ENCODE measurements at places on chromosomes 1 and 21. TPM values are rescaled to one million over a fixed set of nuclear protein-coding genes. Genes with fewer than 3 reads are reported as not detected.

GRCh38 chr1:14826172-14826636 lies 227.7 kb downstream of the KAZN start:
- H3K4me3 ChIP-seq = no peak overlapping the region
- peaks cover 9% of the 10 kb centered on the region for H3K27me3 ChIP-seq
- H3K27ac ChIP-seq = no peak overlapping the region

GRCh38 chr1:145690587-145691558 lies 16.3 kb downstream of the PDZK1 start:
- H3K4me3 ChIP-seq = peak overlapping the region; percentile 36
- H3K4me1 ChIP-seq = peaks cover 28% of the 10 kb centered on the region
- H3K27ac ChIP-seq = peak overlapping the region; percentile 66
- peak; percentile 63 for DNase-seq
- H3K27me3 ChIP-seq = peaks cover 6% of the 10 kb centered on the region
- 0 out of 2 replicates have a peak, but pooled peaks cover 4% of the 10 kb centered on the region for H3K36me3 ChIP-seq

KRTAP6-3 gene
- total RNA-seq = not detected

GRCh38 chr21:41957991-41958766 lies 4.4 kb upstream of the C2CD2 start:
- DNase-seq = peak; percentile 75
- peaks cover 6% of the 10 kb centered on the region for H3K27me3 ChIP-seq
- peak overlapping the region; percentile 71 for H3K4me3 ChIP-seq

ELF3 gene
- 0.19 TPM for total RNA-seq

- peak overlapping the region; percentile 79 for H3K4me3 ChIP-seq
- H3K27me3 ChIP-seq = no peaks in the 10 kb centered on the region
- peaks cover 51% of the 10 kb centered on the region for H3K4me1 ChIP-seq
These were observed 836.1 kb upstream of the ADAMTS5 start for GRCh38 chr21:27802816-27803475.

- peaks cover 2% of the 10 kb centered on the region for H3K27me3 ChIP-seq
- peaks cover 57% of the 10 kb centered on the region for H3K4me1 ChIP-seq
- H3K4me3 ChIP-seq = peak overlapping the region; percentile 90
- H3K27ac ChIP-seq = peak overlapping the region; percentile 72
- DNase-seq = peak; percentile 5
- peaks cover 19% of the 10 kb centered on the region for H3K36me3 ChIP-seq
These were observed 2.0 kb downstream of the EFHD2 start for GRCh38 chr1:15411593-15412137.

- H3K27ac ChIP-seq = no peak overlapping the region
- no peaks in the 10 kb centered on the region for H3K27me3 ChIP-seq
- no peak overlapping the region for H3K4me3 ChIP-seq
- DNase-seq = peak; percentile 23
- peaks cover 47% of the 10 kb centered on the region for H3K4me1 ChIP-seq
- H3K36me3 ChIP-seq = no peaks in the 10 kb centered on the region
These were observed 1099.5 kb downstream of the PLA2G4A start for GRCh38 chr1:187928288-187928687.

DNA sequence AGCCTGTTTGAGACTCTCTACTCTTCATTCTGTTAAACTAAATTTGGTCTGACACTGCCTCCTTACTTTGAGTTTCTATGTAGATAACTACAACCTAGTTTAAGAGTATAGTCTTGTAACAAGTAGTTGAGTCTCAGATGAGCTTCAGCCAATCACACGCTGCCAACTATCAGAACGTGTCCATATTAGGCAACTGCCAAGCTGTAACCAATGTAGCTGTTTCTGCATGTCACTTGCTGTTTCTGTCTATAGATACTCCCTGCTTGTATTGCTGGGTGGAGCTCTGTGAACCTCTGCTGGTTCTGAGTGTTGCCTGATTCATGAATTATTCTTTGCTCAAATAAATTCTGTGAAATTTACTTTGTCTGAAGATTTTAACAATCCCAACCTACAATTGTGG lies 452.6 kb upstream of the NR5A2 start:
- H3K4me3 ChIP-seq = no peak overlapping the region
- no peaks in the 10 kb centered on the region for H3K36me3 ChIP-seq
- H3K4me1 ChIP-seq = no peaks in the 10 kb centered on the region

FAM78B gene
- total RNA-seq = not detected

C8B gene
- total RNA-seq = not detected

DNA sequence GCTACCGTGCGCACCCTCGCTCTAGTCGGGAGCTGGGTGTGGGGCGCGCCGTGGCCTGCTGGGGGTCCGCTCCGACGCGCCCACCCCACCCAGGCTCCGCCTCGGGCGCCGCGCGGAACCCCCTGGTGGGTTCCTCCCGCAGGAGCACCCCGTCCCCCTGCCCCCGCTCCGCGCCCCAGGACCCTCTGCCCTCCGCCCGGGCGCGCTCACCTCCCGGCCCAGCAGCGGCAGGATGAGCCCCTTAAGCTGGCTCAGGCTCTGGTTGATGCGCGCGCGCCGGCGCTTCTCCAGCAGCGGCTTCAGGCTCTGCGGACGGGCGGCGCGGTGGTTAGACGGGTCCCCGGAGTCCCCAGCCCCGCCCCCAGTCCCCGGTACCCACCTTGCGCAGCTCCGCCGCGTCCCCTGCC lies 319 bp downstream of the HES2 start:
- no peak overlapping the region for H3K4me3 ChIP-seq
- DNase-seq = no peak
- H3K27ac ChIP-seq = no peak overlapping the region
- no peaks in the 10 kb centered on the region for H3K36me3 ChIP-seq
- H3K4me1 ChIP-seq = peaks cover 30% of the 10 kb centered on the region
- H3K27me3 ChIP-seq = peaks cover 47% of the 10 kb centered on the region

DNA sequence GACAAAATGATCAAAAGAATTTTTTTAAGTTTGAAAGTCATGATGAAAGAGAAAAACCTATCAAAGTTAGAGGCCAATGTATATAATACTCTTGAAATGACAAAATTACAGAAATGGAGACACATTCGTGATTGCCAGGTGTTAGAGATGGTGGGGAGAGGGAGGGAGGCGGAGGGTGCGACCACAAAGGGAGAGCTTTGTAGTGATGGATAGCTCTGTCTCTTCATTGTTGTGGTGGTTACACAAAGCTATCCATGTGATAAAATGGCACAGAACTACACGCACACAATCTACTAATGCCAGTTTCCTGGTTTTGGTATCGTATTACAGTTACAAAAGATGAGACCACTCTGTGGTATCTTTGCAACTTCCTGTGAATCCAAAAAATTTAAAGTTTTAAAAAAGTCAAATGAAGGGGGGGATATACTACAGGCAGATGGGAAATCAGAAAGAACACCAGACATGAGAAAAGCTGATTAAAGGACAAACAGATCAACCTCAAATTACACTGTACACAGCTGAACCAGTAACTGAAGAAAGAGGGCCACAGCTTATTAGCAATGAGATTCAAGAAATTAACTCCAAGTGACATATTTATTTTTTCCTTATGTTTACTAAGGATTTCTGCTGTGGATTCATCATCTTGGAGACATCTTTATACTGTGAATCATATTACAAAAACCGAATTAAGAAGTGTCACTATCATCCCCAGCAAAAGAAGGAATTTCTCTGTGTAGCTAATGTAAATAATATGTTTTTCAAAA lies 199.1 kb downstream of the SLC45A1 start:
- peak overlapping the region; percentile 95 for H3K27ac ChIP-seq
- peak; percentile 57 for DNase-seq

- H3K4me3 ChIP-seq = no peak overlapping the region
- no peak overlapping the region for H3K27ac ChIP-seq
- H3K36me3 ChIP-seq = peaks cover 20% of the 10 kb centered on the region
These were observed 104.9 kb downstream of the RUNX1 start for GRCh38 chr21:34944015-34944755.

DNA sequence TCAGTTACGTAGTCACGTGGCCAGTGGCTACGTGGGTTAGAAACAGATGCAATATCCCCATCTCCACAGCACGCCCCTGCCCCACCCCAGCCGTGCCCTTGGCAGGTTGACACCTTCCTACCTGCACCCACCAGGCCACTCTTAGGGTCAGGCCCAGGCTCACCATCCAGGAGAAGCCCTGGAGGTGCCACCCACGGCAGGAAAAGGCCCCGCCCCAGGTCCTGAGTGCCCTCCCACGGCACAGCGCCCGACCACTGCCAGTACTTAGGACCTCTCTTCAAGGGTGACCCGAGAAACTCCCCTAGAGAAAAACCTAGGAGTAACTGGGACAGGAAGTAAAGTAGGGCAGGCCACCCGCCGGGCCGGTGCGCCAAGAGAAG lies 1.5 kb downstream of the C1orf35 start:
- H3K27ac ChIP-seq = peak overlapping the region; percentile 64
- H3K27me3 ChIP-seq = peaks cover 13% of the 10 kb centered on the region
- peaks cover 17% of the 10 kb centered on the region for H3K36me3 ChIP-seq
- H3K4me1 ChIP-seq = peaks cover 23% of the 10 kb centered on the region
- peak overlapping the region; percentile 81 for H3K4me3 ChIP-seq
- no peak for DNase-seq

DNA sequence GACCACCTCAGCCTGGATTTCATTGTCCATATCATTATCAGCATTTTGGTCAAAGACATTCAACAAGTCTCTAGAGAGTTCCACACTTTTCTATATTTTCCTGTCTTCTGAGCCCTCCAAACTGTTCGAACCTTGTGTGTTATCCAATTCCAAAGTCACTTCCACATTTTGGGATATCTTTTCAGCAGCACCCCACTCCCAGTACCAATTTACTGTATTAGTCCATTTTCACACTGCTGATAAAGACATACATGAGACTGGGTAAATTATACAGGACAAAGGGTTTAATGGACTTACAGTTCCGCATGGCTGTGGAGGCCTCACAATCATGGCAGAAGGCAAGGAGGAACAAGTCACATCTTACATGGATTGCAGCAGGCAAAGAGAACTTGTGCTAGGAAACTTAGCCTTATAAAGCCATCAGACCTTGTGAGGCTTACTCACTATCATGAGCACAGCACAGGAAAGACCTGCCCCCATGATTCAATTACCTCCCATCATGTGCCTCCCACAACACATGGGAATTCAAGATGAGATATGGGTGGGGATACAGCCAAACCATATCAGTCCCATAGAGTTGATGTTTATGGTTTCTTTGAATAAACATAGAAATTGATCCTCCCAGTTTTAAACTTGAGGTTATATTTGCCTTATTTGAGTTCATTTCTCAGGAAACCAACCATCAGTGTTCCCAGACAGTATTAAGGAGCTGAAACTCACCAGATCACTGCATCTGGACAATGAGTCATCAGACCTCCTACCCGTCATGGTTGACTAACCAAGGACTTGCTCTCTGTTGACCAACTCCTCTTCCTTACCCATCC lies 322.7 kb upstream of the DUSP10 start:
- peaks cover 21% of the 10 kb centered on the region for H3K4me1 ChIP-seq
- H3K36me3 ChIP-seq = peaks cover 22% of the 10 kb centered on the region
- H3K27me3 ChIP-seq = no peaks in the 10 kb centered on the region

DNA sequence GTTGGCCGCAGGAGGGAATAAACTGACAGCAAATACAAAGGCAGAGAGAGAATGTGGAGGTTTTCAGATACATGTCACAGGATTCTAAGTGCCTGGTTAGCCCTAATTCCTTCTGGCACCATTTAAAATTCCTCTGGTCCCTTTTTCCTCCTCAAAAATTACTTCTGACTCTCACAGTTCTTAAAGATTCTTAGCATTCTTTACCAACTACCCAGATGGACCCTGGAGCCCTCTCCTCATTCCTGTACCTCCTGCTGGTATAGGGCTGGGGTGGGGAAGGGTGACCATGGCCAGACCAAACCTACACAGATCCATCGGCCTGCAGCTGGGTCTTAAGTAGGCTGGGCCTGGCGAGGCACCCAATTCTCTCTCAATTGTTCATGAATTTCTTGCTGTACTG lies 7.2 kb downstream of the MKNK1 start:
- peaks cover 23% of the 10 kb centered on the region for H3K36me3 ChIP-seq
- H3K27me3 ChIP-seq = no peaks in the 10 kb centered on the region
- peaks cover 28% of the 10 kb centered on the region for H3K4me1 ChIP-seq
- H3K4me3 ChIP-seq = no peak overlapping the region
- H3K27ac ChIP-seq = peak overlapping the region; percentile 8

DNA sequence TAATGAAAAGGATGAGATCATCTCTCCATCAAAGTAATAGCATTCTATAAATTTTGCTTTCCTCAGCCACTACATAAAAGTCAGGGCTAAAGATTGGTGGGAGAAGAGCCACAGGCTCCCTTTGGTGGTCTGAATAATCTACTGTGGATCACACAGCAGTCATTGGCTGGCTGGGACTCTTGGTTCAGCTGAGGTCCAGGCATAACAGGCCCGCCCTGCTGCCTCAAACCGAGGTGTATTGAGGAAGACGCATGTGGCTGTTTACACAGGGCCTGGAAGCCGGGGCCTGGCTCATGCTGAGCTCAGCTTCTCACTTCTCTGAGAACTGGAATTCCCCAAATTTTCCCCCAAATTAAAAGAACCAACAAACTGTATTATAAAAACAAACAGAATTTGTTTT lies 139.2 kb downstream of the PTPRC start:
- H3K4me3 ChIP-seq = no peak overlapping the region
- H3K4me1 ChIP-seq = peaks cover 30% of the 10 kb centered on the region
- DNase-seq = no peak

DNA sequence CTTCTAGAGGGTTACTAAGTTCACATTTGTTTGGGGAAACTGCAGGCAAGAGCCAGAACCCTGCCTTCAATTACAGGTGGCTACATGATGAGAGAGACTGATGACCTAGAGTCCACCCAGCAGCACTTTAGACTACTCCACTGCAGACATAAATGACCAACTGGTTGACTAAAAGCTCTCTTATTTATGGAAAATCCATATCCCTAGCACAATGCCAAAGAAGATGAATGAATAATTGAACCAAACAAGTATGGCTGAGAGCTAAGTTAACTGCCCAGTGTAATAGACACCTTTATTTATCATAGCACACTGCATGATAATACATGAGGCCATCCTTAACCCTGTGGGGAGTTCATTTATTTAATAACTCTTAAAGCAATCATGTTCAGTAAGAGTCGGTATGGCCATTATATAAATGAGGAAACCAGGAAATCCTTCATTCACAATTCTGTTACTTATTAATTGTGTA lies 60.4 kb downstream of the IL12RB2 start:
- DNase-seq = no peak
- no peak overlapping the region for H3K27ac ChIP-seq
- no peaks in the 10 kb centered on the region for H3K27me3 ChIP-seq
- H3K4me1 ChIP-seq = peaks cover 24% of the 10 kb centered on the region
- no peaks in the 10 kb centered on the region for H3K36me3 ChIP-seq
